H1 (cell line): ENCODE measurements at places on chromosomes 13 and 19. TPM values are rescaled to one million over a fixed set of nuclear protein-coding genes. Genes with fewer than 3 reads are reported as not detected.

Gene ZNF730
- 5.2 and 7.0 TPM in 2 replicates for polyA plus RNA-seq

Gene GDF15
- 8.5 and 18.8 TPM in 2 replicates for polyA plus RNA-seq

Gene ZNF230
- 1.1 and 1.5 TPM in 2 replicates for polyA plus RNA-seq

Gene IRGQ
- polyA plus RNA-seq: 10.5 and 16.0 TPM in 2 replicates

Gene TMC4
- polyA plus RNA-seq: 6.3 and 12.8 TPM in 2 replicates
